ENCODE measurements at places on chromosomes 7 and 10.

- DNase-seq: peak; percentile 66
These were observed 65.0 kb downstream of the STK17A start for GRCh38 chr7:43647673-43648472.

- DNase-seq: no peak
These were observed 5.7 kb downstream of the LDB3 start for GRCh38 chr10:86673827-86674581.

GRCh38 chr7:51823437-51823836 is 506.8 kb upstream of the COBL start:
- DNase-seq: no peak

DNA sequence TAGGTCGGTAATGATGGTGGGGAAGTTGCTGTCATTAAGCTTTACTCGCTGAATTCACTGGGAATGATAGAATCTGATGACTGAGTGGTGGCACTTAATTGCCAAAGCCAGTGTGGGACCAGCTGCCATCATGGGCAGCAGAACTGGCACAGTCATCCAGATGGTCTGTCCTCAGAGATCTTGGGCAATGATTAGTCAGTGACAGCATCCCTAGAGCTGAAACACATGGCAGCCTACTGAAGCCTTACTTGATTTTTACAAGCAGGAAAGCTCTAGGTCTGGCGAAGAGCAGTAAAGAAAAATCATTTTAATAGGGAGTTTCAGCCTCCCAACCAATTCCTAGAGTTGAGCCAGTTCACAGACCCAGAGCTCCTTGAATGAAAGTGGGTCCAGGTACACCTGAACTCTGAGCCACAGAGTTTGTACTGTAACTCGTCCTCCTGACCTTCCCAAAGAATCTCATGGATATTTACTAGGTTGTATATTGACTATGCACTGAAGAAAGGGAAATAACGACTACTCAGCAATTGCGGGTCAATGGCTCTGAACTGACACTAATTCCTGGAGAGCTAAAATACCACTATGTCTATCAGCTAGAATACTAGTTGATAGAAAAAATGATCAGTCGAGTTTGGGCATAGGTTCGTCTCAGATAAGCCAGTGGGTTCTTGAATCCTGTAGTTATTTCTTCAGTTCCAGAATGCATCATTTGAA is 4.4 kb upstream of the ASB13 start:
- no peak for DNase-seq

- DNase-seq: no peak
These were observed 161.3 kb upstream of the LRRN3 start for GRCh38 chr7:110929480-110930249.

DNA sequence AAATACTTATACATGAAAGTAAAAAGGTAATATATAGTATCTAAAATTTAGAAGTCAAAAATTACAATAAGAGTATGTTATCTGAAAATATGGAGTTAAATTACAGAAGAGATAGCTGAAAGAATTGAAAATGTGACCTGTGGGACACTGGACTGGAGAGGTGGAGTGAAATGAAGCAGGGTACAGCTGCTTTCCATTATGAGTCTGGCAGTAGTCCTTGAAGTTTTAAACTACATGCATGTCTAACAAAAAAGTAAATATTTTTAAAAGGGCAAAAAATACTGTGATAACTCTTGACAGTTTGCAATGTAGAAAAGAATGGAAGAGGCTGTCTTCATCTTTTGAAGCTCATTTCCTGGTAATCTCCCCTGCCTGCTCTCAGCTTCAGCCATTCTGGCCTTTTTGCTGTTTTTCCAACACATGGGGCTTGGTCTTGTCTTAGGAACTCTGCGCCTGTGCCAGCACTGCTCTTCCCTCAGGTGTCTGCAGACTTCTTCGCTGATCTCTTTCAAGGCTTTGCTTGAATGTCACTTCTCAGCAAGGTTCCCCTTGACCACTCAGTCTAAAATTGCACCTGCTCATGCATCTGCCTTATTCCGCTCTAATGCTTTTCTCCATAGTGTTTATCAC is 36.9 kb downstream of the PTPRZ1 start:
- no peak for DNase-seq

- no peak for DNase-seq
These were observed 31.4 kb upstream of the BTBD16 start for GRCh38 chr10:122239578-122240257.

- DNase-seq: no peak
These were observed 29.6 kb downstream of the CASP7 start for GRCh38 chr10:113709221-113709838.

- no peak for DNase-seq
These were observed 151.7 kb upstream of the PPP2R2D start for GRCh38 chr10:131748831-131749766.

- DNase-seq: no peak
These were observed 7.5 kb upstream of the DNAJC1 start for GRCh38 chr10:22010973-22011408.

- DNase-seq: no peak
These were observed 5.1 kb upstream of the OAT start for GRCh38 chr10:124423813-124424212.

DNA sequence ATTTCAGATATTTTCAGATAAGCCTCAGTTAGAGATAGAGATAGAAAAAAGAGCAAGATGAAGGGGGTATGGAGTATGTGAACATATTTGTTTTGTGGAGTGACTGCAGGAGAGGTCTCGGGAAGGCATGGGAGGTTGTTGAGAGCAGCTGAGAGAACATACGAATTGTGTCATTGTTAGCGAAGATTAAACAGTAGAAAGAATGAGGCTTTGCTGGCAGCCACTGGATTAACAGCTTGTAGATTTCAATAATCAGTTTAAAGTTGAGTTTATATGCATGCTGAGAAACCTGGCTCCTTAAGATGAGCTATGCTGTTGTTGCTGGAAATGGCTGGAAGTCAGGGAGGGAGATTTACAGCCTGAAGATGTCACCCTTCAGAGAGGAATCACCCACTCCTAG is 100.9 kb upstream of the SORCS3 start:
- no peak for DNase-seq

DNA sequence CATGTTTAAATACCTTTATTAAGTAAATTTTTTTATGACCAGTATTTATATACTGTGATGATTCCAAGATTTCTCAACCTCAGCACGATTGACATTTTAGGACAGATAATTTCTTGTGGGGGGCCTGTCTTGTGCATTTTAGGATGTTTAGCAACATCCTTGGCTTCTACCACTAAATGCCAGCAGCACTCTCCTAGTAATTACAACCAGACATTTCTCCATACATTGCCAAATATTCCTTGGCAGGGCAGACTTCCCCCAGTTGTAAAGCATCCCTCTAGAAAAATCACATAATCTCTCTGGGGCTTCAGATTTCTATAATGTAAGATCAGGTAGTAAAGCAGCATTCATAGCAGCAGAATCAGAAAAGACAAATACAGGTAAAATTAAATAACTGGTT is 7.8 kb upstream of the LIPM start:
- DNase-seq: no peak

DNA sequence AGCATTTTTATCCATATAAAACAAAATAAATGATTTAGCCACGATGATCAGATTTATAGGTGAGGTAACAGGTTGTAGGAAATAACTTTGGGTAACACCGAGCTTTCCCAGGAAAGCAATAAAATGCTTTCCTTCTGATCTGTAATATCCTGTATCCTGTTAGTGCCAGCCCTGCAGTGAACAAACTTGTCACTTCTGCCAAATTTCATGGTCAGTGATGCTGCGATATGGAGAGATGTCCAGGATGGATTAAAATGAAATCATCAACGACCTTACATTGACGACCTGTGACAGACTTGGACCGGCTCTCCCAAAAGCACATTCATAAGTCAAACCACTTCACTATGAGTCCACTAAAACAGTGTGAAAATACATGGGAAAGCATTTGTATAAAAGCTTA is 608.0 kb upstream of the NRP1 start:
- DNase-seq: no peak

DNA sequence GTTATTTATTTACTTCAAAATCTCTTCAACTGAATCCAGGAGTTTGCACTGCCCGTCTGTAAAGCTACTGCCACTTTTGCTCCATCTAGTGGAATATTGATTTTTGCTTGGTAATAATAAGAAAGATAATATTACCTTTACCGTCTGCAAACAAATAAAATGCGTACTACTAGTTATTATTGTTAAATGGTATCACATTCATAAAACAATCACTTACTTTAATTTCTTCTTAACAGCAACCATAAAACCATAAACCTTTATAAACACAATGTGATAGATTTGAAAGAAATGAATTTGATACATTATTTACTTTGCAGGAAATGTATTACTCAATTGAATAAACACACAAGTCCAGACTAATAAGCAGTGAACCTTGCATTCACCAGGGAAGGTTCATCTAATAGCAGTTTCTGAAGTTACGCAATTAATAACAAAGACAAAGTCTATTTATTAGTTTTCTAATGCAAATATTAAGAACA is 6.4 kb downstream of the AGMO start:
- DNase-seq: no peak

GRCh38 chr10:79129361-79129997 is 60.7 kb downstream of the ZMIZ1 start:
- DNase-seq: no peak

DNA sequence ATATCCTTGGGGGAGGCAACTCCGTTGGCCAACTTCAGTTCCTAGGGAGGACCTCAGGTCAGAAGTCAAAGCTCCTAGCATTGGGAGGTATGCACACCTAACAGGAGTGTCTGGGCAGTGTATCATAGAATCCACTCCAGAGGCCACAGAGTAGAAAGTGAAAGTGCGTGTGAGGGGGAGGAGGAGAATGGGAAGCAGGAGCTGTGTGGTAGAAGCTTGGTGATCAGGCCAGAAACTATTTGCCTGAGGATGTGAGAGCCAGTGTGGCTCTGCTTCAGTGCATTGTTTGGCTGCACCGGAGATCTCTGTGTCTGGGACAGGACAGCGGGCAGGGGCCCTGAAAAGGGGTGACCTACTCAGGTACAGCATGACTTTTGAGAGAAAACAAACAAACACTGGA is 557.4 kb upstream of the VSTM2A start:
- no peak for DNase-seq

- no peak for DNase-seq
These were observed 19.0 kb downstream of the STEAP1 start for GRCh38 chr7:90173127-90173844.

GRCh38 chr10:37654466-37654865 is 202.9 kb downstream of the ZNF248 start:
- no peak for DNase-seq

- no peak for DNase-seq
These were observed 172.2 kb upstream of the PDE1C start for GRCh38 chr7:32242436-32242835.

DNA sequence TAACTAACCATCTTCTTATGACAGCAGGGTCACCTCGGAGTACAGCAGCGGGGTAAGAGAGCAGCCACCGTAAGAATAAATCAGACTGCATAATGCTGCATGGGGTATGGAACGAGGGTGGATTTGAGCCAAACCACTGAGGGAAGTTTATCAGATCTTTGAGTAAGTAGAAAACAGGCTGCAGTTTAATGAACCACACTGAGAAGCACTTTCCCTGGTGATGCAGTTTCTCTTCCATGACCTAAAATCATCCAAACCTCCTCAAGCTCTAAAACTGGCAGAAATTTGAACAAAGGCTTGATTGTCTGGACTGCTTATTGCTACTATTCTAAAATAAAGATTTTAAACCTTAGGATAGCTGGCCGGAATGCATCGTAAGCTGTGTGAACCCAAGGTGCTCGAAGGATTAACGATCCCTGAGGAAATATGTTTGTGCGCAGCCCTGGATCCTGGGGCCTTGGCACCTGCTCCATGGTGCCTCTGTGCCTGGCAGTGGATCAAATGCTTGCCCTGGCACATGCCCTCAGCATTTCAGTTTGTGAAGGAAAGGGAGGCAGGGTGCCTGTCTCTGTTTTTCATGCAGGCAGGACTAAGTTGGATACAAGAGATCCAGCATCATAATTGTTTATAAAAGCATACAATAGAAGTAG is 322.7 kb downstream of the LHFPL3 start:
- DNase-seq: no peak

GRCh38 chr7:7965301-7965700 is 3.3 kb upstream of the GLCCI1 start:
- DNase-seq: no peak

DNA sequence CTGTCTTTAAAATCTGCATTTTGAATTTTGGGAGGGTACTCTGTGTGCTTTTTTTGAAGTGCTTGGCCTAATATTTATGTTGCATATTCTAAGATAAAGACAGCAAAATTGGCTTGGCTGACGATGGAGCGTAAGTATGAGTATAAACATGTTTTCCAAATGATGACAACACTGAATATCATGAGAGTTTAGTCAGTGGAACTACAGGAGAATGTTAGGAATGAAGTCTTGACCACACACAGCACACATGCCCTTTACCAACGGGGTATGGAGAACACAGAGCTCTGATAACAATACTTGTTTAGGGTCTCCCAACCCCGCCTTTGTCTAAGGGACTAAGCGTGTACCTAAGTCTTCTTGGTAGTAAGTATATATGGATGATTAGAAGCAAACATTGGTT is 253.9 kb upstream of the FZD8 start:
- DNase-seq: no peak

GRCh38 chr7:151062399-151063211 is 3.2 kb downstream of the SLC4A2 start:
- no peak for DNase-seq

- DNase-seq: peak; percentile 52
These were observed 122.7 kb downstream of the PRKAG2 start for GRCh38 chr7:151754142-151754590.

- DNase-seq: no peak
These were observed 341.7 kb upstream of the BMPER start for GRCh38 chr7:33563651-33564050.

DNA sequence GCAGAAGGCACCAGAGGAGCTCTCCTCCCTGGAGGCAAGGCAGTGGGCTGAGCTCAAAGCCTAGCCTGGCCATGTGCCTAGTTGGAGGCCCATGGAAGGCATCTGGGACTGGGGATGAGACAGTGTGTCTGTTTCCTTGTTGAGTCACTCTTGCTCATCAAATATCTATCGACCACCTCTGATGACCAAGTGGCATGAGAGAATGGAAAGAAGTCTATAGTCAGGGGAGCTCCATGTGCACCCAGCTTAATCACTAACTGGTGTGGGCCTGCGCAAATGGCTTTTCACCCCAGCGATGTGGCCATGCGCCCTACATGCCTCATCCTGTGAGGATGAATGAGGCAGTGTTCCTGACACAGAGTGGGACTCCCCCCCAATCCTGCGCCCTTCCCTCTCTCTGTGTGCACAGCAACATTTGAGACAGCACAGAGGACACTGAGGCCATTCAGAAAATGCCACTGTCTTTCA is 229.9 kb downstream of the RPS24 start:
- peak; percentile 73 for DNase-seq

- no peak for DNase-seq
These were observed 183.0 kb upstream of the CTBP2 start for GRCh38 chr10:125343118-125343925.

DNA sequence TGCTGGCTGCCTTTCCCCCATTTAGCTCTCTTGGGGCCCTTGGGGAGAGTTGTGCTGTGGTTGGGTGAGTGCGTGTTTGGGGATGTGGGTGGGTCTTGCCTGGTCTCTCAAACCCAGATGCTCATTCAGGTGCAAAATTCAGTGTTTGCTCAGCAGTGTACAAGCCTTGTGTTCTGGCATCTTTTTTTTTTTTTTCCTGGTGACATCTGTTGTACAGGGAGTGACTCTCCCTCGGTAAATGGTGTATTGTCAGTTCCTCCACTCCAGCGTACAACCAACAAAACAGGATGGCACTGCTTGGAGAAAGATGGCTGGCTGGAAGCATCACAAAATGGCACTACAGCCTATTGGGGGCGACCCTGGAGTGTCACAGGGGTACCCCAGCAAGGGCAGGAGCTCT is 75.5 kb downstream of the LRMDA start:
- DNase-seq: no peak
